Activated CD4-positive, alpha-beta T cell treated with anti-CD3 and anti-CD28 coated beads, Interleukin-2, amount 50 U/mL, for 1 hour (primary cell): ENCODE measurements at places on chromosomes 13 and 19.

- DNase-seq = no peak
These were observed 383.0 kb downstream of the SLITRK1 start for GRCh38 chr13:83499286-83499685.

GRCh38 chr13:51727634-51728274, 76.2 kb downstream of the DHRS12 start:
- no peak for DNase-seq

DNA sequence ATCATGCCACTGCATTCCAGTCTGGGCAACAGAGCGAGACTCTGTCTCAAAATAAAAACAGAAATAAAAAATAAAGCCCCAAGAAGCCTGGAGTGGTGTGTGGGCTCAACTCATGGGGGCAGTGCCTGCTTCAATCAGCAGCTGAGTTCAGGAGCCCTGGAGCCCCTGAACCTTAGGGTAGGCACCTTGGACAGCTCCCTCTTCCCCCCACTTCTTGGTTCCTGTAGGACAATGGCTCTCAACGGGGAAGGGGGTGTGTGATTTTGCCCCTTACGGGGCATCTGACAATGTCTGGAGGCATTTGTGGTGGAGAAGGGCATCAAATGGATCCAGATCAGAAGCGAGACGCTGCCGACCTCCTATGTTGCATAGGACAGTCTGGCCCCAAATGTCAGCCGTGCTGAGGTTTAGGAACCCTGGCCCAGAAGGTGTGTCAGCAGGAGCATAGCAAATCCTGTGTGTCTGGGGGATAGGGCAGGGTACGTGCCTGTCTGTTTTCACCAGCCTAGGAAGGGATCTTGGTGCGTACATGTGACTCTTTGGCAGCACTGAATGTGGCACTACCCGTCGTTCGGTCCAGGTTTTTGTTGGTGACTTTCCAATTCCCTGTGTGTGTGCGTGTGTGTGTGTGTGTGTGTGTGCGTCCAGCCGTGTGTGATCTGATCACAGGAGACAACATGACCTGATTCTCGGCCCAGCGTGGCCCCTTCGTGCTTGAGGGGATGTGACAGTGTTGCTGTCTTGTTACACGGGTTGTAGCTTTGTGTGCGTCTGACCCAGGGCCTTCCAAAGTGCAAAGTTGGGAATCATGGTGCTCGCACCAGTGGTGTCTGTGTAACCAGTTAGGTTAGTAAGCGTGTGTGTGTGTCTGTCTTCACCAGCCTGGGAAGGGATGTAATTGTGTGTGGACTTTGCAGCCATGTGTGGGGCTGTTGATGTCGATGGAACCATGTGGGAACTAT, 7.5 kb downstream of the IGLON5 start:
- no peak for DNase-seq

GRCh38 chr19:46191356-46191755, 38.2 kb upstream of the IGFL1 start:
- no peak for DNase-seq

GRCh38 chr19:15354566-15355296, 22.4 kb upstream of the BRD4 start:
- DNase-seq = no peak

GRCh38 chr13:44906713-44907112, 82.6 kb downstream of the NUFIP1 start:
- DNase-seq = no peak

- DNase-seq = no peak
These were observed 38.5 kb upstream of the POU2F2 start for GRCh38 chr19:42170715-42171114.

- no peak for DNase-seq
These were observed 2.8 kb downstream of the USF2 start for GRCh38 chr19:35271546-35271945.

DNA sequence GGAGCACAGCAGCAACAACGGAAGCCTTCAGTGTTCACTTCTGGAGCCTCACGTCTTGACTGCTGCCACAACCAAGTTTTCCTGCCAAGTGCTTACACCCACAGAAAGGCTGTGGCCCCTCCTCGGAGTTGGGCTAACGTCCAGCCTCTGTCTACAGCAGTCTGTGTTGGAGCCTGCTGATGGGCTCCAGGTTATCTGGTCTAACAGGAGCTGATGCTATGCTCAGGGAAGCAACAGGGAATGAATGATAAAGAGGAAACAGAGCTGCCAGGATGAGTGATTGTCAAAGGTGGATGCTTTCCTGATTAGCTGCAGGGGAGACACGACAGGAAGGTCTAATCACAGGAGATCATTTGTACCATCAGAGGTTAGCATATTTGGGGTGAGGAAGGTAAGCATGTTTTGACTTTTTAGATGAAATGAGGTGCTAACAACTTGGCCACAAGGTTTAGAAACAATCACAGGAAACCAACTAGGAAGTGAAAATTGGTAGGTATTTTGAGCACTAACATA, 53.8 kb upstream of the RCBTB2 start:
- DNase-seq = no peak

- DNase-seq = no peak
These were observed 83.2 kb downstream of the CCNA1 start for GRCh38 chr13:36515466-36515865.
